ENCODE measurements at places on chromosomes 16 and 17. TPM values are rescaled to one million over a fixed set of nuclear protein-coding genes. Genes with fewer than 3 reads are reported as not detected.

DNA sequence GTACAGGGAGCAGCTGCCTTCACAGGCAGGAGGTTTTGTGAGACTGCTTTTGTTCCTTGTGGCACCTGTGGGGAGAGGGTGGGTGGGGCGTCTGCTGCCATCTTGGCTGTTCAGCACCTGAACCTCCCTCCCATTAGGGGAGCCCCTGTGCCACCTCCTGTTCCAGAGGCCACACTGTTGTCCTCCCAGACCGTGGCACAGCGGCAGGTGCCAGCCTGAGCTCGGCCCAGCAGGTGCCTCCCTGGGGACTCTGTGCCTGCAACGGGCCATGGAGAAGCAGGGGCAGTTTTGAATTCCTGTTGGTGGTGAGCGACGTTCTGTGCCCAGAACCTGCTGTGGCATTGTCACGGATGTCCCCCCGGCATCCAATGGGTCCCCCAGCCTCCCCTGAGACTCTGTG lies 9.9 kb downstream of the LGALS3BP start:
- no peak overlapping the region for H3K4me3 ChIP-seq
- peaks cover 12% of the 10 kb centered on the region for H3K36me3 ChIP-seq
- no peaks in the 10 kb centered on the region for H3K27me3 ChIP-seq
- no peak overlapping the region for H3K27ac ChIP-seq
- H3K4me1 ChIP-seq: peaks cover 7% of the 10 kb centered on the region

DNA sequence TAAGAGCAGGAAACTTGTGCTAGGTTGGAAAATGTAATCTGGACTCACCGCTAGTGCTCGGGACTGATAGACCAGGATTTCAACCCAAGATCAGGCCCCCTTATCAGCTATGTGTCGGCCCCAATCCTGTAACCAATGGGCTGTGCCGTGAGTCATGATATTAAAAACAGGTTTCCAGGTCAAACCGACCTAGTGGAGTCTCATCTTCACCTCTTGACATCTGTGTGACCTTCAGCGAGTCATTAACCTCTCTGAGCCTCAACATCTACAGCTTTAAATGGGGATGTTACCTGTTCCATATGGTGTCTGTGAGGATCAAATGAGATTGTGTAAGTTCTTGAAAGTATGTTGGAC lies 512 bp downstream of the PMM2 start:
- peaks cover 15% of the 10 kb centered on the region for H3K36me3 ChIP-seq
- peak overlapping the region; percentile 89 for H3K27ac ChIP-seq
- peaks cover 13% of the 10 kb centered on the region for H3K4me1 ChIP-seq
- no peak for DNase-seq

- no peak overlapping the region for H3K4me3 ChIP-seq
- H3K36me3 ChIP-seq: no peaks in the 10 kb centered on the region
- H3K27ac ChIP-seq: no peak overlapping the region
- H3K27me3 ChIP-seq: no peaks in the 10 kb centered on the region
These were observed 3.0 kb upstream of the CBX4 start for GRCh38 chr17:79842136-79842655.

- H3K36me3 ChIP-seq: no peaks in the 10 kb centered on the region
- no peaks in the 10 kb centered on the region for H3K27me3 ChIP-seq
- no peak overlapping the region for H3K4me3 ChIP-seq
These were observed 13.8 kb upstream of the TCF25 start for GRCh38 chr16:89859615-89860007.

DNA sequence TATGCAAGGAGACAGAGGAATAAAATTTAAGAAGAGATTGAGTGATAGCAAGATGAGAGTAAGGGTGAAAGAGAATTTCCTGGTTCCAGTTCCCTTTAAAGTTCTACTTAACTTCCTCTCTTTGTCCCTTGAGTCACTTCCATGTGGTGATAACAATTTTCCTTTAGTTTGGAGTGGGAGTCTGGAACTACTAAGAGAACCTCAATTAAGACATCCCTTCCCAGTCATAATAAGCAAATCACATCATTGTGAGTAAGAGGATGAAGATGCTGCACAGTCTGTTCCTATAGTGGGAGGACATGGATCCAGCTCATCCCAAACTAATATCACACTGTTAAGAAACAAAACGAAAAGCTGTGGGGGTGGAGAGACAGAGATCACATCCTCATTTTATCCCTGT lies 24.4 kb downstream of the TBX21 start:
- H3K4me3 ChIP-seq: no peak overlapping the region
- no peaks in the 10 kb centered on the region for H3K27me3 ChIP-seq
- H3K36me3 ChIP-seq: no peaks in the 10 kb centered on the region
- DNase-seq: no peak
- no peak overlapping the region for H3K27ac ChIP-seq

GRCh38 chr16:20681821-20682760 lies 15.4 kb downstream of the ACSM1 start:
- no peak overlapping the region for H3K4me3 ChIP-seq
- no peak for DNase-seq
- no peaks in the 10 kb centered on the region for H3K4me1 ChIP-seq
- no peaks in the 10 kb centered on the region for H3K36me3 ChIP-seq
- no peak overlapping the region for H3K27ac ChIP-seq

DNA sequence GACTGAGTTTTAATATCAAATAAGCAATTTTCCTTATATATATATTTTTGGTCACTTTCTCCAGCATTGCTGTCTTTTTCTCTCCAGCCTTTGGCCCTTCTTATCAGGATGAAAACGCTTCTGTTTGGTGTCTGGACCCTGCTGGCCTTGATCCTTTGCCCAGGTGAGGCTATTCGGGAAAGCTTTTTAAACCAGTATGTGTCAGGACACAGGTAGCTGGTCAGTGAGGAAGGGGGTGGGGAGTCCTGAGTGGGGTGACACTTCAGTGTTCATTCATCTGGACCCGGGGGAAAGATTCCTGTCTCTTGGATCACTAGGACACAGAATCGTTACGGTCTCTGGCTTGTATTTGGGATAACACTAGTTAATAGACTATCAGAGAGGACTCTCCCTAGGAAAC lies 12.2 kb upstream of the SMARCD2 start:
- H3K36me3 ChIP-seq: no peaks in the 10 kb centered on the region
- H3K4me1 ChIP-seq: no peaks in the 10 kb centered on the region
- H3K4me3 ChIP-seq: no peak overlapping the region
- H3K27ac ChIP-seq: no peak overlapping the region

GRCh38 chr17:71460943-71461342 lies 659.9 kb upstream of the SOX9 start:
- H3K4me3 ChIP-seq: no peak overlapping the region
- H3K36me3 ChIP-seq: no peaks in the 10 kb centered on the region
- no peaks in the 10 kb centered on the region for H3K27me3 ChIP-seq
- DNase-seq: no peak

DNA sequence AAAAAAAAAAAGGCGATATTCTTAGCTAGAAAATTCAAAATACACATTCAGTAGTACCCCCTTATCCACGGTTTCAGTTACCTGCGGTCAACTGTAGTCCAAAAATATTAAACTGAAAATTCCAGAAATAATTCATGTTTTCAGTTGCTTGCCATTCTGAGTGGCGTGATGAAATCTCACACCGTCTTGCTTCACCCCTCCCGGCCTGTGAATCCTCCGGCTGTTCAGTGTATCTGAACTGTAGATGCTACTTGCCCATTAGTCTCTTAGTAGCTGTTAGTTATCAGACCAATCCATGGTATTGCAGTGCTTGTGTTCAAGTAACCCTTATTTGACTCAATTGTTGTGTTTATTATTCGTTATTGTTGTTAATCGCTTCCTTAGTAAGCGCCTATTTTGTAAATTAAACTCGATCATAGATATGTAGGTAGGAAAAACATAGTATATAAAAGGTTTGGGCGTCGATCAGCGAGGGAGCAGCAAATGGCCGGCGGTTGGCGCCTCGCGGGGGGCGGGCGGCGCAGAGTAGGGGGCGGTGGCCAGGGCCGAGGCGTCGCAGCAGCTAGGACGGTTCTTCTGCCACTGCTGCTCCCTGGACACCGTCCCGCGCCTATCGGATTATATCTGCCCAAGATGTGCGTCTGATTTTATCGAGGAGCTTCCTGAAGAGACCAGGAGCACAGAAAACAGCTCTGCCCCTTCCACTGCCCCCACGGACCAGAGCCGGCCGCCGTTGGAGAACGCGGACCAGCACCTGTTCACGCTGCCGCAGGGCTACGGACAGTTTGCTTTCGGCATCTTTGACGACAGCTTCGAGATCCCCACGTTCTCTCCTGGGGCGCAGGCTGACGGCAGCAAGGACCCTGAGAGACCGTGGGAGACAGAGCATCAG lies 39.8 kb upstream of the AKAP1 start:
- peaks cover 38% of the 10 kb centered on the region for H3K27me3 ChIP-seq
- H3K4me1 ChIP-seq: no peaks in the 10 kb centered on the region
- no peaks in the 10 kb centered on the region for H3K36me3 ChIP-seq
- H3K4me3 ChIP-seq: no peak overlapping the region
- H3K27ac ChIP-seq: no peak overlapping the region

DNA sequence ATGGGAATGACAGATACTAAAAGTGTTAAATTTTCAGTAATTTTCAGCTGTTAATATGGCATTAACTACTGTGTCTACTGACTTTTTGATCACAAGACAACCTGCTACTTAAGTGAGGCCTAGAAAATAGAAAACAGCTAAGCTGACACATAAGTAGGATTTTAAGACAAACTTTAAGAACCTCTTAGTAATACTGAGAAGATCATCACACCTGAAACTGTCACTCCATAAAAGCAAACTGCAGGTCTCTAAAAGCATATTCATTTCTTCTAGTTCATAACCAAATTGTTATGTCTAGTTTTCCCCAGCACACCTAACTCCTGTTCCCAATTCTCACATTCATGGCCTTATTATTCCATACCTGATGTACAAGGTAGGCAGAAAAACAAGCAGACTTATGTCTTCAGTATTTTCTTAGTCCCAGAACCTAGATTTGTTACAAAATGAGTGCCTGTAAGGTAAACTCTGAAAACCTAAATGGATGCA lies 8.0 kb downstream of the SRSF1 start:
- DNase-seq: no peak
- no peaks in the 10 kb centered on the region for H3K27me3 ChIP-seq
- no peak overlapping the region for H3K4me3 ChIP-seq
- no peaks in the 10 kb centered on the region for H3K4me1 ChIP-seq
- no peak overlapping the region for H3K27ac ChIP-seq
- H3K36me3 ChIP-seq: peaks cover 40% of the 10 kb centered on the region

GRCh38 chr16:68781784-68782183 lies 44.7 kb downstream of the CDH1 start:
- no peaks in the 10 kb centered on the region for H3K36me3 ChIP-seq
- H3K27me3 ChIP-seq: no peaks in the 10 kb centered on the region
- no peak overlapping the region for H3K27ac ChIP-seq
- H3K4me1 ChIP-seq: no peaks in the 10 kb centered on the region

DNA sequence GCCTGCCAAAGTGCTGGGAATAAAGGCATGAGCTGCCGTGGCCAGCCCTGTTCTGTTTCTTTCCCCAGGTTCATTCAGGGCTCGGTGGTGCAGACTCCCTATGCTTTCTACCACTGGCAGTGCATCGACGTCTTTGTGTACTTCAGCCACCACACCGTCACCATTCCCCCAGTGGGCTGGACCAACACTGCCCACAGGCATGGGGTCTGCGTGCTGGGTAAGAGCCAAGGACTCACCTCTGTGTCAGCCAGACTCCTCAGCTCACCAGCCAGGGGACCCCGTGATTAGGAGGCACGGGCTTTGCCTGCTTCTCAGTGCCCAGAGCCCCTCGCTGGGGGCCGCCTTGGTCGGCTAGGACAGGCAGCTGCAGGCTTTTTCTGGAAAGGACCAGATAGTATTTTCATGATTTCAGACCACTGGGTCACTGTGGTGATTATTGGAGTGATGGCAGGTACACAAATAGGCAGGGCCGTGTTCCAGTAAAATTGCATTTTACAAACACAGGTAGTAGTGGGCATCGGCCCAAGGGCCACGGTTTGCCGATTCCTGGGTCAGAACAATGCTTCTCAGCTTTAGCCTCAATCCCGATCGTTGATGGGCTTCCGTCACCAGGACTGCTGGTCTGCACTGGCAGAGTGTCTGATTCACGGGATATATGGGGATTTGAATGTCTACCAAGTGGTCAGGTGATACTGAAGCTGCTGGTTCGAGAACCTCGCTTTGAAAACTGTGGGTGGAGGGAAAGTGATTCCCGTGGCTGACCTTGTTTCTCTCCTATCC lies 5.0 kb downstream of the ENGASE start:
- DNase-seq: no peak
- H3K36me3 ChIP-seq: peaks cover 44% of the 10 kb centered on the region
- H3K4me3 ChIP-seq: no peak overlapping the region
- no peaks in the 10 kb centered on the region for H3K4me1 ChIP-seq

DNA sequence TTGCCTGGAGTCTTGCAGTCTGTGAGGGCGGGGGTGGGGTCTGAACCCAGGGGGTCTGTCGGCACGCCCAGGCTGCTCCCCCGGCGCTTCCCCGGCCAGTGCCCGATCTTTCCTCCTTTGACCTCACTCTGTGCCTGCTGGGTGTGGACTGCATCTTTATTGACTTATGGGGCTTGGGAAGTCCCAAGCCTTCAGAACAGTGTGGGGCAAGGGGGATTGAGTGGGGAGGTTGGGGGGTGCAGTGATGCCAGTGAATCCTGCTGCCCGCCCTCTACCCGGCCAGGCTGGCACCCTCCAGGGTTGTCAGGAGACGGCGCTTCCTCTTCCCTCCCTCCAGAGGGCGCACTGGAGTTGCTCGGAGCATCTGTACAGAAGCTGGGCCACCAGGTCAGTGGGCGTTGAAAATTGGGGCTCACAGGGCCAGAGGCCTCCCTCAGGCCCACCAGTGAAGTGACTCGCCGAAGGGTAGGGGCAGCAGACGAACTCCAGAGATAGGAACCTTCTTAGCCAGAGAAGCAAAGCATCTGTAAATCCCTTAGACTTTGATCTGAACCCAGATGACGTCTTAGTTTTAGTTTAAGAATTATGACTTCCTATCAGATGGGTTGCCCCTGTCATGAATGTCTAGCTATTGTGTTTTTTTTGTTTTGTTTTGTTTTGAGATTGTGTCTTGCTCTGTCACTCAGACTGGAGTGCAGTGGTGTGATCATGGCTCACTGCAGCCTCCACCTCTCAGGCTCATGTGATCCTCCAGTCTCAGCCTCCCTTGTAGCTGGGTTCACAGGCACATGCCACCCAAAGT lies 184.8 kb upstream of the CIBAR2 start:
- no peak for DNase-seq
- peaks cover 31% of the 10 kb centered on the region for H3K4me1 ChIP-seq
- no peaks in the 10 kb centered on the region for H3K27me3 ChIP-seq

DNA sequence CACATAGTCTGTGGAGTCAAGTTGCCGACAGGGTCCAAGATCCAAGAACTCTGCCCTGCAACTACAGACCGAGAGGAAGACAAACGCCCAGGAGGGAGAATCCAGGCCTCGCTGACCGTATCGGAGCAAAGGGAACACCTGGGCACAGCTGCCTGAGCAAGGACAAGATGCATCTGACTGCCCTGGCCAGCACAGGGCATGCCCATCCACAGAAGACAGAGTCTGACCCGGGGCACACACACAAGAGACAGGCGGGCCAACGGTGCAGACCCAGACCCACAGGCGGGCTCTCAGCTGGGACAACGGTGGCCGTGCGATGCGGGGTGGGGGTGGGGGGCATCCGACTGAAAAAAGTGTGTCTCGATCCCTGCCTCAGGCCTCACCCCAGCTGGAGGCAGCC lies 6.2 kb downstream of the RAB40B start:
- H3K36me3 ChIP-seq: peaks cover 4% of the 10 kb centered on the region
- no peak for DNase-seq
- H3K4me1 ChIP-seq: peaks cover 5% of the 10 kb centered on the region
- H3K27ac ChIP-seq: no peak overlapping the region

Gene SKAP1
- 4.9 TPM for polyA plus RNA-seq

Gene NPIPB2
- polyA plus RNA-seq: 6.6 TPM

Gene CA7
- not detected for polyA plus RNA-seq

Gene TMC7
- polyA plus RNA-seq: 2.7 TPM

Gene VMP1
- polyA plus RNA-seq: 92.5 TPM

Gene TRPV2
- 46.3 TPM for polyA plus RNA-seq

Gene RAB40C
- polyA plus RNA-seq: 53.8 TPM

Gene NAE1
- polyA plus RNA-seq: 26.3 TPM

Gene OGFOD3
- polyA plus RNA-seq: 31.4 TPM

Gene DRC3
- polyA plus RNA-seq: 6.6 TPM

Gene SHISA6
- 0.10 TPM for polyA plus RNA-seq
